CD4-positive, alpha-beta T cell treated with Interleukin-6 for 4 hours (primary cell): ENCODE measurements at places on chromosomes 16 and 17.

DNA sequence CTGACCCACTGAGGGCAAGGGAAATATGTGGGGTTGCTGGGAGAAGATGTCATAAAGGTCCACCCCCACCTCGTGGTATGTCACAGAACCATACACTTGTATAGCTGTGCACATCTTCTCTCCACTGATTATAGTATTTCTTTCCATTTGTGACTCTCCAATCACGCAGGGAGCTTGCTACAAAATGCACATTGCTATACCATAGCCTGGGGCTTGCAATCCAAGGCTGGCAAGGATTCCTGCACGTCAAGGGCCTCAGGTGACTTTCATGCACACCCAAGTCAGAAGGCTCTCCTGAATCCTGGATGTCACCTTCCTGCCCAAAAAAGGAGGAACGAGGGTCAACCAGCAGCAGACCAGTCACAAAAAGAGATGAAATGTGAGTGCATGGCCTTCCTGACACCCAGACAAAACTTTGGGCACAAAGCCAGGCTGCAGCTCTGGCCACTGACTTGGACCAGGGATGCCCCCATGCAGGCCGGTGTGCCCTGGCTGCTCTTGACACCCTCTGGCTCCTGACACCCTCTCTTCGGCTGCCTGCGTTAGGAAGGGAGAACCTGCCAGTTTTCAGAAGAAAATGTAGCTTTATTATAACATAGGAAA is 12.1 kb downstream of the TBC1D26 start:
- DNase-seq = no peak

DNA sequence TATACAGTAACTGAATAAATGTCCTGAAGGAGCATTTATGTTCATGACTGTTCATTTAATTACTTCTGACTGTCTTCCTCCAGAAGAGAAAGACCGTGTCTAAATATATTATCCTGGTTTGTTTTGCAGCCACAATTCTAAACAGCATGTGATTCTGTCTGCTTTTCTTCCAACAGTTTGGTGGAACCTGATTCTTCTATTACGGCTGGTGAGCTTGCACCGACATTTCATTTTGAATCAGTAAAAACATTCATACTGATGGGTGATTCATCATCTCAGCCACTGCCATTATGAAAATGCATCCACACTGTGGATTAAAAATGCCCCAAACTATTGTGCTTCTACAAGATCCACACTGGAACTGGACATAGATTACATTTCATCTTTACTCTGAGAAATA is 16.9 kb downstream of the KNOP1 start:
- no peak for DNase-seq

DNA sequence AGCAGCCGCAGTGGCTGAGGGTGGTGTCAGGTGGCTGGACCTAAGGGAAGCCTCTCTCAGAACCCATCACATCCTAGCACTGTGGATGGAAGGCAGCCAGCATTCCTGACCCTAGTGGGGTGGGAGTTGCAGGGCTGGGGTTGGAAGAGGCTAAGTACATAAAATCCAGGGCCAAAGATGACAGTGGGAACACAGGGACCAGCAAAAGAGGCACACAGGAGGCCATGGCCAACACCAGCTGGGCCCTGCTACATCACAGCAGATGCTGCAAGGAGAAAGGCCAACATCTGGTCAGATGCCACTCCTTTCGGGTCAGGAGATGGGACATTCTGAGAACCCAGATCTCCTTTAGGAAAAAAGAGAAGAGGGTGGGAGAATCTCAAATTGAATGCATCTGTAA is 415.4 kb downstream of the SLC39A11 start:
- no peak for DNase-seq

DNA sequence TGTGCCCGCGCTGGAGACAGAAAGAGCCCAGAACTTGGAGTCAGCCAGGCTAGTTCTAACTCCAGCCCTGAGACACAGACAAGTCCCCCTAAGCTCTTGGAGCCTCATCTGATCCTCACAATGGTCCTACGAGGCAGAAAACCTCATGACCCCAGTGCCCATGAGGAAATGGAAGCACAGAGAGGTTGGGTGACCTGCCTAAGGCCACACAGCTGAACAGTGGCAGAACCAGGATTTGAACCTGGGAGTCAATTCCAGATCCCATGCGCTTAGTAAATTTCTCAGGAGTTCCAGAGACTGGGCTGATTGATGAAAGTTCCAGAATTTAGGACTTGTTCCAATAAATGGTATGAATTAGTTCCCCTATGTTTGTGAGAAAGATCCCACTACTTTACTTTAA is 39.0 kb upstream of the LITAF start:
- no peak for DNase-seq

DNA sequence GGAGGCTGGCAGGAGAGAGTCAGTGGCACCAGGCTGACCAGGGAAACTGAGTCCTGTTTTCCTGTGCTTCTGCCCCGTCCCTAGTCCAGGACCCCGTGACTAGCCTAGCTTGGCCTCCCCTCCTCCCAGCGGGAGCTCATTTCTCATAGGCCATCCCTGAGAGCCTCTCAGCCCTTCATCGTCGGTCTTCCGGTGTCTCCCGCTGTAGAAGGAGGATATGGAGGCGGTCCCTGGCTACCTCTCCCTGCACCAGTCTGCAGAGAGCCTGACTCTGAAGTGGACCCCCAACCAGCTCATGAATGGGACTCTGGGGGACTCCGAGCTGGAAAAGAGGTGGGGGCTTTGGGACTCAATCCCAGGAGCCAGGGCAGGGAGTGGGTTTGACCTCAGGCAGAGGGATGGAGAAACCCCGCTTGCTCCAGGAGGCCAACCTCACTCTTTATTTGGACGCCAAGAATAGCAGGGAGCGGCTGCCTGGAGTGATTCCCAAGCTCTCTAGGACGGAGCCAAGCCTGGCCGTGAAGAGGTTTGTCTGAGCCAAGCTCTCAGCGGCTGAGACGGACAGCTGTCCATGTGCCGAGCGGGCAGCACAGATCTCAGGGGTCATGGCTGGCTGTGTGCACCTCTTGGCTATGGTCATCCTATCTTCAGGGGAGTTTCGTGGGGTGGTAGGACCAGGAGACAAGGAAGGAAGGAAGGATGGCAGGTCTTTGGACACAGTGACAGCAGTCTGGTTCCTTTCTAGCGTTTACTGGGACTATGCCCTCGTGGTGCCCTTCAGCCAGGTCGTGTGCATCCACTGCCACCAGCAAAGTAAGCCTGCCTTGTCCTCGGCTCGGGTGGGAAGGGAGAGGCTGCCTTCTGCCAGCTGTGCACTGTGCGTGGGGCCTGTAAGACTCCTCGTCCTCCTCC is 26.8 kb downstream of the SGSM2 start:
- no peak for DNase-seq

- DNase-seq = no peak
Measured at GRCh38 chr16:1890024-1890707, 18.2 kb upstream of the MEIOB start.

- DNase-seq = no peak
Measured at GRCh38 chr17:57523926-57524632, 221.0 kb downstream of the CCDC182 start.

DNA sequence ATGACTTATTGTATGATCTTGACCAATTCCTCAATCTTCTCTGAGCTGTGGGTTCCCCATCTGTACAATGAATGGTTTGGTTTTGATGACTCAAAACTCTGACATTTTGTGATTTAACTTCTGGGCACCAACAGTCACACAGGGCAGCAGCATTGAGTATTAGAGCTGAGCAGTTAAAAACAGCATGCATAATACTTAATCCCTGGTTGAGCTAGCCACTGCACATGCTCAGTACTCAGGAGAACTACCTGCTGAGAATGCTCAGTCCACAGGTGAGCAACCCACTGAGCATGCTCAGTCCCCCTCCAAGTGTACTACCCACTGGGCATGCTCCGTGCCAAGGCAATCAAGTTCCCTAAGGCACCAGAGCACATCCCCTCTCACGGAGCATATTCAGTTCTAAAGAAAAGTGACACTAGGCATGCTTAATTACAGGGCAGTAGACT is 68.7 kb downstream of the AIPL1 start:
- no peak for DNase-seq

DNA sequence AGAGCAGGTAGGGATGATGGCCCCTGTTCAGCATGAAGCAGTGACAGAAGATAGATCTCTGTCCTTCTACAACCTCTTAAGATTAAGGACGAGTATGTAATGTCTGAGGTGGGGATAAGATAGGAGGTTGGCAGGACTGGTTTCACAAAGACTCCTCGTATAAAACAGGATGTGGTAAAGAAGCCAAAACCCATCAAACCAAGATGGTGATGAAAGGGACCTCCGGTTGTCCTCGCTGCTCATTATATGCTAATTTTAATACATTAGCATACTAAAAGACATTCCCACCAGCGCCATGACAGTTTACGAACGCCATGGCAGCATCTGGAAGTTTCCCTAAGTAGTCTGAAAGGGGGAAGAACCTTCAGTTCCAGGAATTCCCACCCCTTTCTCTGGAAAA is 27.3 kb downstream of the MIS12 start:
- DNase-seq = peak; percentile 16

GRCh38 chr16:67552476-67552875 is 9.8 kb upstream of the CTCF start:
- peak; percentile 33 for DNase-seq

DNA sequence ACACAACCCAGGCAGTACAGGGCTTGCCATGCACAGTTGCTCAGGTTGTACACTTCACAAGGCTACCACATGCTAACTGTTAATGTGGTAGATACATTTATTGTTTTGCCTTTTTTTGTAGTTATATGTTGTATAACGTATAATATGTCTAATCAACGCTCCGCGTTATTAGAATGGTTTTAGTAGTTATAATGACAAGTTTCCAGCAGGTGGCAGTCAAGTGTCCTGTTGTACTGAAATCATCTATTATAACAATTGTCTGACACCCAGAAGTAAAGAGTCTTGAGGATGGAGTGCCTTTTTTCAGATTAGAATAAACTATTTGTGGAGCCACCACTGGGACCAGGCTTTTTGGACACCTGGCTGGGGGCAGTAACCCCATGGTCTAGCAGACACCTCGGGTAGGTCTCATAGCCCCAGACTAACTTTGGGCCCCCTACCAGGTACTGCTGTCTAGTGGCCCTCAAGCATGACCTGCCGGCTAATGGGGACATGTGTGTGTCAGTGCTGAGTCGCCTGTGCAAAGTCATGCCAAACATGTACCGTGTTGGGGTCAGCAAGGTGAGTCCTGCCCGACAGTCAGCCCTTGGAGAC is 32.8 kb downstream of the MYO15A start:
- peak; percentile 59 for DNase-seq

GRCh38 chr17:75639771-75640555 is 6.7 kb downstream of the SMIM5 start:
- DNase-seq = no peak
